NK-92 treated with Interleukin-12 subunit alpha and Interleukin-12 subunit beta, amount 100 ng/mL, for 24 hours (cell line): ENCODE measurements at places on chromosomes 7 and 10.
A peak's percentile ranks its signal among the peaks of the same experiment; 100 is the strongest.

- DNase-seq, result peak; percentile 29
These were observed 42.5 kb downstream of the C7orf25 start for GRCh38 chr7:42869131-42870020.

DNA sequence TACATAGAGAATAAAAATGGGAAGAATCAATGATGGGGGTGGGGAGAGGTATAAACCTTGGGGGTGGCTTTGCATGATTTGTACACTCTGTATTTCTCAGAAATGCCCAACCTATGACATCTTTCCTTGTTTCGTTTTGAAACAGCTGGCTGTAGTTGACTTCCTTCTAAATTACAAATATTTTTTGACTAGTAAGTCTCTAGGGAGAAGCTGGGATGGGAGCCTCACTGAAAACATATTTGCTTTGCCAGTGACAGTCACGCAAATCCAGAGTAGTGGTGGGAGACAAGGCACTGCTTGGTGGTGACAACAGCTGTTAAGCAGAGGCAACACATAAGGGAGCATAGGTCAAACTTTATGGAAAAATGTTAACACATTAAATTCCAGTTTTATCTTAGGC, 440.5 kb downstream of the SEMA3D start:
- no peak for DNase-seq

GRCh38 chr7:102064361-102065025, 222.2 kb upstream of the SH2B2 start:
- no peak for DNase-seq

DNA sequence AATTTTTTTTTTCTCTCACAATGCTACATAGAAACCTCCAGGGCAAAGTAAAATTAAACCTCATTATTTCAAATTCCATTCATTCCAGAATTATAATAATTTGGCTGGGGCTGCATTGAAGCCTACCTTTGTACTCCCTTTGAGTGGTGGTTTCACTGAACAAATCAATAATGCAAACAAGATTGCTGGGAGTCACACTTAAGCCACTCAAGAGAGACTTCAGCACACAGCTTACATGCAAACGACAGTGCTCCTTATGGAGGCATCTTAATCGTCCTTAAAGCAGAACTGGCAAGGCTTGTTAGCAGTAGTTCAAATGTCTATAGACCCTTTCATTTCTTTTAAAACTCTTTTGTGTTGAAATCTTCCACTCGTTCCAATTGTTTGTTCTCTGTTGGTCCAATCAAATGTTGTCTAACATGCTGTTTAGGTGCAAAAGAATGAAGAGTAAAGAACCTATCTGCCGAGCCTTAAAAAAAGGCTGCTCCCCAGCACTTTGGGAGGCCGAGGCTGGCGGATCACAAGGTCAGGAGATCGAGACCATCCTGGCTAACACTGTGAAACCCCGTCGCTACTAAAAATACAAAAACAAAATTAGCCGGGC, 294.9 kb downstream of the FGFR2 start:
- DNase-seq, result no peak

DNA sequence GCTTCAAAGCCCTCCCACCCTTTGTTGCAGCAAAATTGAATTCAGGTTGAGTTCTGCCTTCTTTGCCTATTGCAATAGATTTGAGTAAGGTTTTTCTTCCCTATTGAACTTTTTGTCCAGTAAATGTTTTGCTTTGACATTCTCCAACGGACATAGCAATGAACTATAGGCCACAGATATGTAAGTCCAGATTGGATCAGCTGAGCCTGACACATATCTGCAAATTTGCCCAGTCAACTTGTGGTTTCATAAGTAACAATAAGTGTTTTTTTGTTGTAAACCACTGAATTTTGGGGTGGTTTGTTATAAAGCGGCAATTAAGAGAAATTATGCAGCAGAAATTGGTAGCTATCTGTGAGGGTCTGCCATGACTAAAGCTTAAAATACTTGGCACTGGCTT, 332.1 kb upstream of the SORCS1 start:
- DNase-seq, result no peak

- DNase-seq, result no peak
These were observed 44.2 kb downstream of the JMJD1C start for GRCh38 chr10:63421591-63421990.

DNA sequence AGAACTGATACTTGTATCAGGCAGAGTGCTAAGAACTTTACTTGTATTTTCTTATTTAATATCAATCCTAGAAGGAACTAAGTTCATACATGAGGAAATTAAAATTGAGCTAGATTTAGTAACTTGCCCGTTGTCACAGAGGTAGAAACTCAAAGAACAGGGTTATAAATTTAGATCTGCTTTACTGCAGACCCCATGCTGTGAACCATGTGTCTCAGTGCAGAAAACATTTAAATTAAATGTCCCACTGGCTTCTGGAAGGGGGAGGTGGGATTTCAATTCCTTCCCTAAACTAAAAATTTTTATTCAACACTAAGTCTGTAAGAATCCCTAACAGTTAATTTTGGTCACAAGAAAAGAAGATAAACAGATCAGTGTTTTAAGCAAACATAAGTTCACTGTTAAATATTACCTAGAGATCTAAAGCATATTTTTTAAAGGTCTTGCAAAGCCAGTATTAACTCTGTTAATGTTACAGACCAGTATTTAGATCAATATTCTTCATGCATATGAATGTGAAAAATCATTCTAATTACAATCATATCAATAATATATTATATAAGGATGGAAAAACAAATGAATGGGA, 23.1 kb downstream of the WASL start:
- DNase-seq, result no peak

DNA sequence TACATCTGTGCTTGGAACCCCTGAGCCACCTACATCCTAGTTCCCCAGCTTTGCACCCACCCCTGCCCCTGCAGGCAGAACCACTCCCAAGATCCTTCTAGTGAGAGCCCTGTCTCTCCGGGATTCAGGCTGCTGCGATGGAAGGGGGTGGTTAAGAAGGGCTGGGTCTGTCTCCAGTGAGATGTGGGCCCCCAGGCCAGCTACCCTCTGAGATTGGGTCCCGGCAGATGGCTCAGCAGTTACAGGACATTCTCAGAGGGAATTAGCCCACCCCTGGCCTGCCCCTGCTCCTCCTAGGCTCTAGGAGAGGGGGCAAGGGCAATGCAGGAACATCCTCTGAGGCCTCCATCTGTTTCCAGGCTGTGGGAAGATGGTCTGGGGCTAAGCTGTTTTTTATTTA, 27.7 kb downstream of the SLC29A3 start:
- no peak for DNase-seq

- DNase-seq, result no peak
These were observed 6.2 kb upstream of the SMC3 start for GRCh38 chr10:110561292-110561691.

DNA sequence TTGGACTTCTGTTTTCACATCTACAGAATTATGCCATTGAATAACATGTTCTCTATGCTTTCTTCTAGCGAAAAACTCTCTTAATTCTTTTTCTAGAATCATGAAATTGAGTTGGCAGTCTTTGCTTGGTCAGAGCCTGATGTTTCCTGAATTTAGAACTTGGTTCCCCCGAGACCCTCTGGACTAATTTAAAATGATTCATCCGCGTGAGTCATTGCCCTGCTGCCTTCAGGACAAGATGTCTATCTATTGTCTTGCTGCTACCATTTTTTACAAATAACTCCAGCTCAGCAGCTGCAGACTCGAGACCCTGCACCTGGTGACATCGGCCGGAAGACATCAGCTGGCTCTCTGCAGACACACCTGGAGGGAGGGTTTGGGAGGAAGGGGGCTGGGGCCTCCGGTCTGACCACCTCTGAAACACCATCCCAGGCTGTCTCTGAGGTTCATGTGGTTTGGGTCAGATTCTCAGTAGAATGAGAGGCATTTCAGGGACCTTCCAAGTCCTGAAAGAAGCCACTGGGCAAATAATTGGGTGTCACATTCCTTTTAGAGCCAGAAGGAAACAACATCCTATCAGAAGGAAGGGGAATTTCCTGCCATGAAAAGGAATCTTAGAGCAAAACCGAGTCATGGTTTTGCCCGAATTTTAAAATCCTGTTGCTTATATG, 20.9 kb upstream of the KLF6 start:
- DNase-seq, result no peak

DNA sequence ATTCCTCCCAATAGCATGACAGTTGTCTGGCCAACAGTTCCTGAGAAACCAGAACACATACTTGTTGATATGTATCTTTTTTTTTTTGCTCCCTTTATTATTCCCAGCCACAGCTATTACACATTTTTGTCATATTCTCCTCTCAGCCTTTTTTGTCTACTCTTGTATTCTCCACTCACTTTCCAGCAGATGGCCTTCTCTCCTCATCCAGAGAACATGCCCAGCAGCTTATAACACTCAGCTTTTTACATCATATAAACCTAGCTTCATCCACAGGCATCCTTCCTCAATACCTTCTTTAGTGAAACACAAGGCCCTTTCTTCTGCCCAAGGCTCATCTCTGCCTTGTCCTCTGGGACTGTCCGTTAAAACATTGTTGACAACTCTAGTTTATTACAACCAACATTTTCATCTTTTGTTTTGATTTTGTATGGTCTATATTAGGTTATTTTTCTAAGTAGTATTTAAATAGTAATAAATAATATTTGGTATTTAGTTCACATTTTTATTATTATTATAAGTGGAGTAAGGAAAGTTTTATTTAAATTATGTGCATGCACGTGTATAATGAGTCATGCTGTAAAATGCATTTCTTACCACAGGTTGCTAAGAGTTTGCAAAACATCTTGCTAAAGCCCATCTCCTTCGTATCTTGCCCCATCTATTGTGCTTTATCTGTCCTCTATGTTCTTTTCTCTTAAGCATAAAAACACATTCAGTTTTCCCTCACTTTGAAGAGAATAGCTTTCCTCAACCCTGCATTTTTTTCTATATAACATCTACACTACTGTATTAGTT, 101.5 kb downstream of the ORC5 start:
- DNase-seq, result no peak

DNA sequence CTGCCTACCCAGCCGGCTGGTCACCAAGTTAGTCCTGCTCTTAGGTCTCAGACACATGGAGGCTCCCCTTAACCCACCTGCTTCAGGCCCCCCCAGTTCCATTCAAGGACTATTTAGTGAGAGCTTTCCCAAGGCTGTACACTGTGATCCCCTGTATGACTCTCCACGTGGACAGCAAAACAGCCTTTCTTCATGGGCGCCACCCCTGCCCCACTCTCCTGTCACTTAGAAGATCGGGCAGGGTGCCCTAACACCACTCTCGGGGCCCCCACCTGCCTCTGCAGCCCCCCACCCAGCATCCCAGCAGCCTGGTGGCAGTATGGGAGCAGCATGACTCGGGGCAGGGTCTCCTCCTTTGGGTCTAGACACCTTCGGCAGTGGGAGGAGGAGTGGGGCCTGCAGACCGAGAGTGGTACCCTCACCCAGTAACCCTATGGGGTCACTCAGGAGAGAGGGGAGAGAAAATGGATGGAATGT, 116.6 kb downstream of the PTPN20 start:
- DNase-seq, result no peak

GRCh38 chr10:126563361-126563760, 107.1 kb downstream of the C10orf90 start:
- DNase-seq, result no peak

DNA sequence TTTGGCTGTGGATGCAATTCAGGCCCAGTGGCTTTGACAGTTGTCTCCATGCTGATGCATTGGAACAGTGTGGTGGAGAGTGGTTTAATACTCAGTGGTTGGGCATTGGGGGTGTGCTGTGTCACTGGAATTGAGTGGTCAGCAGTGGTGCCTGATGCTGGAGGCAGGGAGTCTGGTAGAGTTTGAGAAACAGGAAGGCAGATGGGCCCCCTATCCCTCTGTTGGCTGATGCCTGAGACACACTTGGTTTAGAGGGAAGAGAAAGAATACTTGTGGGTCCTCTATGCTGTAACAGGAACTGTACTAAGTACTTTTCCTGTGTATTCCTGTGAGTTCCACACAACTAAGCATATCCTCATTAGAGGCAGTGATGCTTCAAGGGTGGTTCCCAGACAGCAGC, 55.4 kb downstream of the EEPD1 start:
- no peak for DNase-seq
